ENCODE measurements at places on chromosomes 1 and 21.

- DNase-seq, result no peak
Measured at GRCh38 chr1:151313501-151313900, 13.7 kb downstream of the PI4KB start.

DNA sequence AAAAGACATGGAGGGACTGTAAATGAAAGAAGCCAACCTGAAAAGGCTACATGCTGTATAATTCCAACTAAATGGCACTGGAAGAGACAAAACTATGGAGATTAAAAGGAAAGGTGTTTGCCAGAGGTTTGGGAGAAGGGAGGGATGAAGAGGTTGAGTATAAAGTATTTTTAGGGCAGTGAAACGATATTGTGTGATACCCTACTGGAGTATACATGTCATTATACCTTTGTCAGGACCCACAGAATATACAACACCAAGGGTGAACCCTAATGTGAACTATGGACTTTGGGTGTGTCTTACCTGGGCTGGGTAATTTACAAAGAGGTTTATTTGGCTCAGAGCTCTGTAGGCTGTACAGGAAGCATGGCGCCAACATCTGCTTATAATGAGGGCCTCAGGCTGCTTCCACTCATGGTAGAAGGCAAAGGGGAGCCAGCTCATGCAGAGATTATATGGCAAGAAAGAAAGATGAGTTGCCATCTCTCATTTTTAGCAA, 73.4 kb downstream of the CD2 start:
- DNase-seq, result no peak

DNA sequence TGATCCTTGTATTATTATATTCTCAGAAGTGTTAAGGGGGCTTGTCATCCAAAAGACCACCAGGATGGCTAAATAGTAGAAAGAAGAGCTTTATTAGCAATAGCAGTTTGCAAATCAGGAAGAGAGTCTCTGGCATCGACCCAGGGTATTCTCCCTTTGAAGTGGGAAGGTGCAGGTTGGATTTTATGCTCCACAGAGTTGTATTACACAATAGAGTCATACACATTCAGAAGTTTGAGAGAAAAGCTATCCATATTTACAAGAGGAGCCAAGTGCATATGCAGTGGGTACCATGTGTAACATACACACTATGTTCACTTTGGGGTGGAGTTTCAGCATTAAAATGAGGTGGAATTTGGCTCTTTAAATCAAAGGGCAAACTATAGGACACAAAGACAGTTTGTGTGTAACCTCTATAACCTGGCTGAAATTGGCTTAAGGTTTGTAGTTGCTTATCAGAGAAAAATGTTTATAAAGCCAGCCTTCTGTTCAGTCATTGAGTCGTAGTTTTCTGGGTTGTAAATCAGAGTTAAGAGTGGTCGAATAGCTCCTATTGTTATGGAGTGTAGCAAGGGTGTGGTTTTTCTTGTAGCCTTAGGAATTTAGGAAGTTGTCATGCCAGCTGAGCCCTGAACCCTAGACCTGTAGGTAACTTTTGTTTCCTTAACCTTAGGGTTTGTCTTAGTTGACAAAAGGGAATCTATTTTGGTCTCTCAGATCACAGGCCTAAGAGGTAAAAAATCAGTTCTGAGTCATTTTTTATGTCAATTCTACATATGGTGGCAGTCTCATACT, 125.3 kb downstream of the DNM3 start:
- no peak for DNase-seq

- DNase-seq, result no peak
Measured at GRCh38 chr1:167482184-167482583, 36.1 kb downstream of the CD247 start.

- DNase-seq, result no peak
Measured at GRCh38 chr1:160560045-160560705, 19.1 kb downstream of the CD84 start.

- DNase-seq, result no peak
Measured at GRCh38 chr1:207971331-207972219, 60.6 kb upstream of the CD34 start.

DNA sequence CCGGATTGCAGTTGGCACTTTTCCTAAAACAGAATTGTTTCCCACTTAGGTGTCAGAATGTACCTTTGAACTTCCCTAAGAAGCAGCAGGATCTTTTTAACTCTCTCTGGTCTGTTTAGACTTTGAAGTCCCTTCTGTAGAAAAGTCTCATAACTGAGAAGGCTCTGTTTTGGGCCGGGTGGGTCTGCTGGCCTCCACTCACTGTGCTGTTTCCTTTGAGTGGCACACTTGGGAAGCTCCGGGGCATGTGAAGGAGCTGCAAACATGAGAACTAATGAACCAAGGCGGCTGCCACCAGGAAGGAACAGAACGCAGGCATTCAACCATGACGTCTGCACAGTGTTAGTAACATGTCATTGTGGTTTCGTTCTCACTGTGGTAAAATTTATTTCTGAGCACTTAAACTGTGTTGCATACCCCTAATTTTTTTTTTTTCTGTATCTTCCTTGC, 19.5 kb upstream of the NCMAP start:
- peak; percentile 58 for DNase-seq

DNA sequence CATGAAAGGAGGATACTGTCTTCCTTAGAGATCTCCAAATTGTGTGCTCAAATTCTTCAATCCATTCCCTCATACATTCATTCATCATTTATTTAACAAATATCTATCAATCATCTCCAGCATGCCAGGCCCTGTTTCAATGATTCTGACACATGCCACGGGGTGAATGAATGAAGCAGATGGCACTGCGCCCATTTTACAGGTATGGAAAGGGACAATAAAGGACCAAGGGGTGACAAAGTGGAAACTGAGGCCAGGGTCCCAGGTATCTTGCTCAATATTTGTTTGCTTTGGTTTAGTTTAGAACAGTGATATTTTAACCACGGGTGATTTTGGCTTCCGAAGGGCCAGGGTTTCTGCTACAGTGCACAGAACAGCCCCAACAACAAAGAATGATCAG, 321.6 kb upstream of the RUNX1 start:
- no peak for DNase-seq

DNA sequence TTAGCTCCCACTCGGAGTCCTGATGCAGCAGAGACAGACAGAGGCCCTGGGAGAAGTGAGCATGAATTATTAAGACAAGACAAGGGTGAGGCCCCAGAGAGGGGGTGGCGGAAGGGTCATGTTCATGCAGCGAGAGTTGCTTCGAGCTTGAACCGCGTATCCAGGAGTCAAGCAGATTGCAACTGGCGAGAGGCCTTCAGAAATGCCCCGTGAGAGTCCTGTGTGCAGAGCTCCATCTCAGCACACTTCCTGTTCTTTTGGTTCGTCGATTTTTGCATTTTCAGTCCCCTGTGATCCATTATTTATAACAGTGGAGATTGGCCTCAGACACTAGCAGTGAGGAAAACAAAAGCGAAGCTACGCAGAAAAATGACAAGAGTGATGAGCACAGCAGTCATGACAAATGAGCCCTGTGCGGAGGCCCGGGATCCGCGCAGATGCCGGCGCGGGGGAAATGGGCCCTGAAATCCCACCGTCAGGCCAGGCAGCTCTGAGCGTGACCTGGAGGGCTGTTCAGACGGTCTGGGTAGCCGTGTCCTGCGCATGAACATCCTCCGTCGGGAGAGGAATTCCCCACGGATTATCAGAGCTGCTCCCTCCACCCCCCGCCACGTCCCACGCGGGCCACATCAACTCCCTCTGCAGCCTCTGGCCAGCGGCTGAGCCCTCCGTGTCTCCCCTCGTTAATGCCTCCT, 15.0 kb downstream of the PDE9A start:
- DNase-seq, result no peak

DNA sequence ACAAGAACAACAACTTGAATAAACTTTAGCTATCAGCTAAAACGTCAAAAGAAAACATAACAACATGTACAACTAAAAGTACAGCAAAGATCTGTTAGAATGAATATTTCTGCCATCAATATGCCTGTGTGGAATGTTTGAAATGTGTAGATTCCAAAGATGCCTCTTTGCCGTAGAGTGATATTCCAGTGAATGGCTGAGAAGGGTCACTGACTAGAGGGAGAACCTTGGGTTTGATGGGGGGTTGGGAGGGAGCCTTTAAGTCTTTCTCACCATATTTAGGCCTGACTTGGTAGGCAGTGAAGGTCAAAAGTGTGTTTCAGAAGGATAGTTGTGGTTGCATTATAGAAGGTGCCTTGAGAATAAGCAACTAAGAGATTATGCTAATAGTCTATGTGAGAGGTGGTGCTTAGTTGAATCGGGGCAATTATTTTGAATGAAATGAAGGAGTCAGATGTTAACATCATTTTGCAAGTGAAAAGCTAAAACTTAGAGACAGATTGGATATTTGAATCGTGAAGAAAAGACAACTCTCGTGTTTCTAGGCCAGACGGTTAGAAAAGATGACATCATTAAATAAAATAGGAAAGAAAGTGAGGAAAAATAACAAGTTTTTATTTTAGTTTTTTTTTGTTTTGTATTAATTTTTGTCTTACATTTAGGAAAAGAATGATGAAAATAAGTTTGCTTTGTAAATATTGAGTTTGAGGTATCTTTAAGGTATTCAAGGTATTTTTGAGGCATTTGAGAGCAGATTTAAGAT, 53.8 kb downstream of the PLA2G4A start:
- no peak for DNase-seq

DNA sequence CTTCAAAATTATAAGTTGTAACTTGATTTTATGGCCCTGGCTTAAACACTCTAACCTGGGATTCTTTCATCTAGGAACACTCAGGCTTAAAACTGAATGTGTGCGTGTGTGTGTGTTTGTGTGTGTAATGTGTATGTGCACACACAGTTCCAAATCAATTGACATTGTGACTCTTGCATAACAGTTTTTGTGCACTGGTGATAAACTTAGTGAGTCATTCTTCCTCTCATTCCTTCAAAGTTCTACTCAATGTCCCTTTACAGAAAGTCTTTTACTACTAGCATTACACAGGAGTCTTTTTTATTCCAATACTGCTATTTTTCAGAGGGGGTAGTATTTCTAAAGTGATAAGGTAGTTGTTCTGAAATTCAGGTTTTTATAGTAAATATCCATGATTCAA, 943.6 kb downstream of the KCNT2 start:
- no peak for DNase-seq

- DNase-seq, result no peak
Measured at GRCh38 chr1:235712812-235713211, 63.2 kb upstream of the GNG4 start.

DNA sequence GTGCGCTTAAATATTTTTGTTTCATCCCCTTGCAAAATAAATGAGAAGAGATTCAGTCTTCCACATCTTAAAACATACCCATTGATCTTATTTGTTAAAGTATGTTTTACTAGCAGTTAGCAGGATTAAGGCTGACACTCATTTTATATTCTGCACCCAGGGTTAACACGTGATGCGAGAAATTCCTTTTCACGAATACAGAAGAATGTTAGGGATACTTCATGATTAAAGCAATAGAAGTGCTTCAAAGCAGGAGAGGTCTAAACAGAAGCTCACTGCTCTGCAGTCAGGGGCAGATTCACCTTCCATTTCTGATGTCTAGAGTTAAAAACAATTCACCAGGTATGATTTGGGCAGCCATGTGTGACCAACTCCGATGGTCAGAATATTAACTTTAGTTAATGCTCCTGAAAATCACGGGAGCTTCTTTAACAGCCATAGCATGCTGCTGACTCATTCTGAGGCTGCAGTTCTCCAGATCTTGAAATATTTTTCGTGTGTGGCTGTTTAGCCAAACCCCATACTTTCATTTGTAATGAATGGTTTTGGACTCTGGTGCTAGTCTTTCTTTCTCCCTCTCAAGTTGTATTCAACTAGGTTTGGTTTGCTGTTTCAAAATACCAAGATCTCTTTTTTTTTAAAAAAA, 19.7 kb downstream of the BCAR3 start:
- DNase-seq, result no peak

DNA sequence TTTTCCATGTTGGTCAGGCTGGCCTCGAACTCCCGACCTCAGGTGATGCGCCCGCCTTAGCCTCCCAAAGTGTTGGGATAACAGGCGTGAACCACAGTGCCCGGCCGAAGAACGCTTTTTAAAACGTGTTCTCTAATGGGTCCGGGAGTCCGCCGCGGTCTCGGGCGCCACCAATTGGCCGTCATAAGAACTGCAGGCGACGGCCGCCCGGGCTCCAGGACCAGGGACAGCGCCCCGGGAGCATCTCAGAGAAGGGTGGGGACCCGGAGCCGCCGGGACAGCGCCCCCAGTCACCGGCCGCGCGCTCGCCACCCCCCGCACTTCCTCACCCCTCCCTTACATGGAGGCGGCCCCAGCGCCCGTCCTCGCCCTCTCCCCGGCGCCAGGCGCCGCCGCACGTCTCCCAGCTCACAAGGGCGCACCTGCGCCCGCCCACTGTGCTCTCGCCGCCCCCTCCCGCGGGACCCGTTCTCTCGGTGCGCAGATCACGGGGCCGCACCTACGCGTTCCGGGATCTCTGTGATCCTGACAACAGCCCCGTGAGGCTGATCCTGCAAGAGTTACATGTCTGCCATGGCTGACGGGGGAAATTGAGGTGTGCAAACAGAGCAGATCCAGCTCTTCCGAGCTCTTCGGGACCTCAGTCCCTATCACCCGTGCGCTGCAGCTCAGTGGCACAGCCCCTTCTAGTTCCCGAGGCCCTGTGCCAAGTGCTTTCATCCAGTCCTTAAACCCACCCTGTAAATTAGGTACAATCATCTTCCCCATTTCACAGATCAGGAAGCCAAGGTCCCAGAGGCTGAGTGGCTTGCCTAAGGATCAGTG, 9.8 kb downstream of the RAP1GAP start:
- DNase-seq, result peak; percentile 67

GRCh38 chr1:7382971-7383370, 388.1 kb upstream of the VAMP3 start:
- no peak for DNase-seq

GRCh38 chr1:40155910-40156309, 5.3 kb upstream of the RLF start:
- DNase-seq, result no peak

DNA sequence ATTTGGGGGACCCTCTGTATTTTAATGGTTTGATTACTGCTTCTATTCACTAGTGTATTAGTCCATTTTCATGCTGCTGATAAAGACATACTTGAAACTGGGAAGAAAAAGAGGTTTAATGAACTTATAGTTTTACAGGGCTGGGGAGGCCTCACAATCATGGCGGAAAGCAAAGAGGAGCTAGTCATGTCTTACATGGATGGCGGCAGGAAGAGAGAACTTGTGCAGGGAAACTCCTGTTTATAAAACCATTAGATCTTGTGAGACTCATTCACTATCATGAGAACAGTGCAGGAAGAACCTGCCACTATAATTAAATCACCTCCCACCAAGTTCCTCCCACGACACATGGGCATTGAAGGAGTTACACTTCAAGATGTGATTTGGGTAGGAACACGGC, 464.5 kb upstream of the RGS18 start:
- no peak for DNase-seq

GRCh38 chr1:8239039-8239305, 78.9 kb upstream of the SLC45A1 start:
- DNase-seq, result no peak

- DNase-seq, result no peak
Measured at GRCh38 chr1:117664314-117664713, 58.5 kb downstream of the TENT5C start.

GRCh38 chr1:173117108-173117633, 66.4 kb upstream of the TNFSF18 start:
- no peak for DNase-seq

DNA sequence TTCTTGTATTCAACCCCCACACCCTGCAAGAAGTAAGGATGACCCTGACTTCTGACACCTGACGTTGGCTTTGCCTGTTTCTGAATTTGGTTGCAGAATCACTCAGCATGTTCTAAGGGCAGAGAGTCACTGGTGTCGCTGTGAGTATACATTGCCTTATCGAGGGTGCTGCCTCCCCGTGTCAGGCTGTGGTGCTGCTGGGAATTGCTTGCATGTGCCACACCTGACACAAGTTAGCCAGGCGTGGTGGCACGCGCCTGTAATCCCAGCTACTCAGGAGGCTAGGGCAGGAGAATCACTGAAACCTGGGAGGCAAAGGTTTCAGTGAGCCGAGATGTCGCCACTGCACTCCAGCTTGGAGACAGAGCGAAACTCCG, 45.9 kb downstream of the WDR4 start:
- peak; percentile 36 for DNase-seq
